Smooth muscle cell of the umbilical artery (primary cell): ENCODE measurements at places on chromosomes 7 and 10. TPM values are rescaled to one million over a fixed set of nuclear protein-coding genes. Genes with fewer than 3 reads are reported as not detected.

The ABCC2 gene
- 0.65 and 0.89 TPM in 2 replicates for total RNA-seq

The GTPBP4 gene
- total RNA-seq: 35.6 and 74.2 TPM in 2 replicates

The CDHR3 gene
- 1.2 TPM in 2 replicates for total RNA-seq

The SLC18A3 gene
- total RNA-seq: not detected in 2 replicates

The DOCK1 gene
- total RNA-seq: 69.8 and 102 TPM in 2 replicates

The CALHM3 gene
- total RNA-seq: not detected in 2 replicates

The NXPH1 gene
- not detected in 2 replicates for total RNA-seq

The MUC12 gene
- 0.60 and 1.2 TPM in 2 replicates for total RNA-seq

The PITX3 gene
- total RNA-seq: not detected in 2 replicates

The MBL2 gene
- total RNA-seq: not detected in 2 replicates

The LOXL4 gene
- 113 and 240 TPM in 2 replicates for total RNA-seq

The HOXA1 gene
- 0.59 and 1.2 TPM in 2 replicates for total RNA-seq

The EPHB4 gene
- 57.0 and 69.2 TPM in 2 replicates for total RNA-seq

The MICU1 gene
- 47.9 and 57.9 TPM in 2 replicates for total RNA-seq

The OR6V1 gene
- not detected in 2 replicates for total RNA-seq

The ADRB1 gene
- total RNA-seq: not detected in 2 replicates

The RET gene
- total RNA-seq: 0.30 and 0.74 TPM in 2 replicates

The NKX1-2 gene
- total RNA-seq: not detected in 2 replicates

The TRPV6 gene
- not detected in 2 replicates for total RNA-seq

The EPHB6 gene
- 2.6 and 3.6 TPM in 2 replicates for total RNA-seq

The C10orf105 gene
- total RNA-seq: not detected in 2 replicates

The CACNA2D1 gene
- 94.8 and 114 TPM in 2 replicates for total RNA-seq

The RAB18 gene
- total RNA-seq: 49.6 and 77.6 TPM in 2 replicates
